Head of caudate nucleus (tissue), 42 donors: ENCODE measurements at places on chromosomes 7 and 10.

- DNase-seq: no peak
Measured at GRCh38 chr10:33325929-33326328, 8.5 kb downstream of the NRP1 start.

DNA sequence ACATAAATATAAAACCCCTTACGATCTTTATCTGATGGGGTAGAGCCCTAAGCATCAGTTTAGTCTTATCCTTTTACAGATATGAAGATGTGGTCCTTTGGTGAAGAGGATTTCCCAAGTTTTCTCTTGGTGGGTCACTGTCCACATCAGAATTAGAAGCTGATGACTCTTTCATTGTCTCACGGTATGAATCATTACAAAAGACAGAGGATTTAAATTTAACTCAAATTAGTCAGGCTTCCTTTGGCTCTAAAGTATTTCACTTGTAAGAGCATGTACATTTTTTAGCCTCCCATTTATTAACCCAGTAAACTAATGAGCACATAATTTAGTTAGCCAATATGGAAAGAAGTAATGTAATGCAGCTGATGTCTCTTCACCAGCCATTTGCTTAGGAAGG lies 49.9 kb upstream of the TMEM26 start:
- DNase-seq: no peak

DNA sequence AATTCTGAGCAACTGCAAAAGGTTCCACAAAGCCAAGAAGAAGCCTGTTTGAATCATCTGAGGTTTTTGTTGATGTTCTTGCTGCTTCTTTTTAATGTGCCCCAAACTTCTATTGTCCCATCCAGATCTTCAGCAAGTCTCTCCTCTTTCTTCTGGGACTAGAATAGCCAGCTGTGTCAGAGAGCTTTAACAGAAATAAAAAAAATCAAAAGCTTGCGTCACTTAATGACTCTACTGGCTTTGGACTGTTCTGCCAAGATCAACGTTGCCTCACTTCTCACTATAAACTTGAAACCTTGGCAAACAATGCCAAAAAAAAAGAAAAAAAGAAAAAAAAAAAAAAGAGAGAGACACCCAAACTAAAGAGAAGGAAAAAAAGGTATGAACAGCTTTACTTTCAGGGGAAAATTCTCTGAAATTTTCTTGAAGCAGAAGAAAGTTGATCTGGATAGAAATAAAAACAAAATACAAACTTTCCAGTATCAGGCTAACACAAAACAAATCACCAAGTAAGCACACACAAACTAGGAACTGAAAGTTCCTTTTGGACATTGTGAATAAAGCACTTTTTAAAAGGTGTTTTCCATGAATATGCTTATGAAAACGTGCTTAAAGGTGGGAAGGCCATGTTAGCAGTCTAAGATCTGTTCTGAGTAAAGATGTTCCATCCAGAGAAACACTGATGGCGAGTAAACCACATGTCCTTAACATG lies 14.8 kb downstream of the USP54 start:
- DNase-seq: no peak

DNA sequence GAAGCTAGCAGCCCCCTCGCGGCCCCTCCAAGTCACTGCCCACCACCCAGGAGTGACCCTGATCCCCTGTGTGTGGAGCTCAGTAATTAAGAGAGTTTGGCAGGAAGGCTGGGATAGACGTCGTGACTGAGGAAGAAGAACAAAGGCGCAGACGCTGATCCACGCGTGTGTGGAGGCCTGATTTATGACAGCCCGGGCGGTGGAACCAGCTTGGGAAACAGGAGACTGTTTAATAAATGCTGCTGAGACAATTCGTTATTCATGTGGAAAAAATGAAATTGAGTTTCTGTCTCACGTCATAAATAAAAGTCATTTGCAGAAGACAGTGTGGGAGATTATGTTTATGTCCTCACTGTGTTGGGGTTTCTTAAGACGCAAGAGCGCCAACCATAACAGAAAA lies 130.8 kb downstream of the ELFN1 start:
- DNase-seq: no peak

GRCh38 chr10:113084031-113084430 lies 134.0 kb downstream of the TCF7L2 start:
- no peak for DNase-seq
